ENCODE measurements at places on chromosomes 11 and 22.

GRCh38 chr22:43926349-43926710 is 2.7 kb downstream of the PNPLA3 start:
- DNase-seq, result no peak

- no peak for DNase-seq
Observed at GRCh38 chr11:123209591-123209990, 14.5 kb upstream of the CLMP start.

DNA sequence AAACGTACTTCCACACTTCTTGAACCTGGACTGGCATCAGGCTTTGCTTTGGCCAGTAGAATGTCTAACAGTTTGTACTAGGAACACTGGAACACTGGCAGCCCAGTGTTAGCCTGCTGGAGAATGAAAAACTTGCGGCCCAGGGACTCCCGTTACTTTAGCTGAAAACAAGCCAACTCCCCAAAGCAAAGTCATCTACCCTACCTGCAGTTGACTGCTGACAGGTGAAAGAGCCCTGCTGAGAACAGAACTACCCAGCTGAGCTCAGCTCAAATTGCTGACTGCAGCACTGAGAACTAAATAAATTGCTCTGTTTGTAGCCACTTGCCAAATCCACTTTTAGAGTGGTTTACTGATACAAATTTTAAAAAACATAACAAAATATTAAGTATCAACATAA is 342.5 kb downstream of the LRRC4C start:
- no peak for DNase-seq

DNA sequence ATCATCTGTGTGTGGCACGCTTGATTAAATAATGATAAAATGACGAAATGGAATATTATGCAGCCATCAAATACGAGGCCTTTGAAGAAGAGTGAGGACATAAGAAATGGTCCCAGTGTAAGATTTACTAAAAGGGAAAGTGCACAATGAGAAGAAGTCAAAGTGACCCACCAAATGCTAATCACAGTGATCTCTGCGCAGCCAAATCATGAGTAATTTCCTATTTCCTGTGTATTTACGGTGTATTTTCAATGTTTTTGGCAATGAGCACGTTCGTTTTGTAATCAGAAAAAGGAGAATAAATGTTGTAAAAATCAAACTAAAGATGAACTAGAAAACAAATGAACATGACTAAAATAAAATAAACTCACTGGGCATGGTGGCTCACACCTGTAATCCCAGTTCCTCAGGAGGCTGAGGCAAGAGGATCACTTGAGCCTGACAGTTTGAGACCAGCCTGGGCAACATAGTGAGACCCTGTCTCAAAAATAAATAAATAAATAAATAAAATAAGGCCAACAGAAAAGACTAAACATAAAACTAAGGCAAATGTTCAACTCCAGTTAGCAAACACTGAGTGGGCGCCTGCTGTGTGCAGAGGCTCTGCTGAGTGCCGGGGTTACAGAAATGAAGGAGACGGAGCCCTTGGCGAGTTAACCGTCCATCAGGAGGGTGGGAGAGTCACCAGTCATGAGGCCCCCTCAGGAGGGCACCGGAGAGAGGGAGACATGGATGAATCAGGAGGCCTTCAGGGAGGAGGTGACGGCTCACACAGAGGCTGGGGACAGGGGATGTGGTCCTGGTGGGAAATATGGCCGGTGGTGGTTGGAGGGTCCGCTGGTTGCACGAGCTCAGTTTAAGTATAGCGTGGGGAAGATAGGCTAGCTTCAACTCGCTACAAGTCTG is 26.0 kb upstream of the CBX7 start:
- no peak for DNase-seq

Data from fibroblast of skin of left biceps (primary cell).